NCI-H748 treated with DMSO at 0.1 percent for 48 hours (cell line): ENCODE measurements at places on chromosomes 11 and 22.

- no peak for DNase-seq
Measured at GRCh38 chr11:67408437-67409200, 4.7 kb downstream of the TBC1D10C start.

DNA sequence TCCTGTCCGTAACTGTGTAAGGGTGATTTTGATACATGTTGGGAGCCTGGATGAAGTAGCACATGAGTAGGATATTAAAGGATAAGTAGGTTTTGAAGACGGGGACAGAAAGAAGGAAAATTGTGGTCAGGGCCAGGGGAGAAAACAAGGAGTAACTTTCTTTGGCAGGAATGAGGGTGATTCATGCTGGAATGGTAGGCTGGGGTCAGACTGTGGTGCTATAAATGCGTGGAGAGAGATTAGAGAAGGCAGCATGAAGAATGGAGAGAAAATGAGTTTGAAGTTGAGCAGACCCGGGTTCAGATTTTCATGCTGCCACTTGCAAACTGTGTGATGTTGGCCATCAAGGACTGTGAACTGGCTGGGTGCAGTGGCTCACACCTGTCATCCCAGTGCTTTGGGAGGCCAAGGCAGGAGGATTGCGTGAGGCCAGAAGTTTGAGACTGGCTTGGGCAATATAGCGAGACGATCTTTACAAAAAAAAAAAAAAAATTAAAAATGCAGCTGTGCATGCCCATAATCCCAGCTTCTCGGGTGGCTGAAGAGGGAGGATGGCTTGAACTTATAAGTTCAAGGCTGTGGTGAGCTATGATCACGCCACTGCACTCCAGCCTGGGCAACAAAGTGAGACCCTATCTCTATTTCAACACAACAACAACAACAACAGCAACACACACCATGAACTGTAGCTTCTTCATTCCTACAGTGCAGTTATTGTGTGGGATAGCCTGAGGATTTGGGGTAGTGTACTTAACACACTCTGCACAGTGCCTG, 22.3 kb downstream of the ZBTB16 start:
- DNase-seq = no peak

DNA sequence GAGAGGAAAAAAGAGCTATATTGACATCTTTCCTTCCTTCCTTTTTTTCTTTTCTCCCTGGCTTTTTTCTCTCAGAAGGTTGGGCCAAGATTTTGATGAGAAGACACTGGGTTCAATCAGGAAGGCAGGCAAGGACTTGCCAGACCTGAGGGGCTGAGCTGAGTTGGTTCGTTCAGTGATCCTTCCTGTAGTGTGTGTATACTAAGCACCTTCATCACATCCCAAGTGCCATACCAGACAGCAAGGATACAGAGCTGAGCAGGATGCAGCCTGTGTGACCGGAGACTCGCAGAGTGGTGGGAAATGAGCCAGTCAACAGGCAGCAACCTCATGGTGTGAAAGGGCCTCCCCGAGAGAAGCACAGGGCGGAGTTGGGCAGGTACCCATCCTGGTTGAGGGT, 95.5 kb downstream of the SPON1 start:
- no peak for DNase-seq

DNA sequence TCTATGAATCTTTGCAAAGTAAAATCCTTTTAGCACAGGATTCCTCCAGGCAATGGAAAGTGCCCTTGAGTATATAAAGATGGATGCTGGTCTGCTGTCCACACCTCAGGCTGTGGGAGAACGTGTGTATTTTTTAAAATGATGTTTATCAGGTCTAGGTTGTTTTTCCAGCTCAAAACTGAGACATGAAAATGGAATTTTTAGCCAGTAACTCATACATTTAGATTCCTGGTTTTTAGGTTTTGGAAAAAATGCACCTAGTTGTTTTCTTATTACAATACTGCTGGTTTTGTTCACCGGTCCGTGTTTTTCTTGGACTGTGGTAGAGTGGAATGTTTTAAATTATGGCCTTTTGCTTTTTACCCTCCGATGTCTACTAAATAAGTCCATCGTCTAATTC, 554.7 kb downstream of the SOX6 start:
- DNase-seq = no peak

- no peak for DNase-seq
Measured at GRCh38 chr11:12862696-12863469, 146.2 kb upstream of the RASSF10 start.
